ENCODE measurements at places on chromosomes 1 and 21.

DNA sequence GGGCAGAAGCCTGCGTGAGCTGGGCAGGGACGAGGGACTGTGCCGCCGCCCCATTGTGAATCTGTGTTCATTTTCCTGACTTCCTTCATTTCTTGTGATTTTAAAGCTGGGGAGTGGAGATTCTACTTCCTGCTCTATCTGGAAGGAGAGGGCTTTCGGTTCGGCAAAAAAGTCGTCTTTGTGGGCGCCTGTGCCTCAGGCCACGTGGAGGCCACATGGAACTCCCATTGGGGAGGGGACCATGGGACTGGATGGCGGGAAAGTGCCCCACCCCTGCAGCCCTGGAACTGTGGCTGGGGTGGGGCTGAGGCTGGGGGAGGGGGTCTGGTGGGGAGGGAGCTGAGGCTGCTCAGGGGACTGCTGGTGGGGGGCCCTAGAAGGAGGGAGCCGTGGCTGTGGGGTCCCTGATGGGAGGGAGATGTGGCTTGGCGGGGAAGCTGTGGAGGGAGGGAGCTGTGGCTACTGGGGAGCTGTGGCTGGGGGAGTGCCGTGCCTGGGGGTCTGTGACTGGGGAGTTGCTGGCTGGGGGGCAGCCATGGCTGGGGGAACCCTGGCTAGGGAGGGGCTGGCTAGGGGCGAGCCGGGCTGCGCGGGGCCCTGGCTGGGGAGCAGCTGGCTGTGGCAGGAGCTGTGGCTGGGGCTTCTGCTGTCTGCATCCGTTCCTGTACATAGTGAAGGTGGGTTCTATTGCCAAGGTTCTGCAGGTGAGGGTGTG lies 31.5 kb downstream of the COL18A1 start:
- DNase-seq, result no peak

DNA sequence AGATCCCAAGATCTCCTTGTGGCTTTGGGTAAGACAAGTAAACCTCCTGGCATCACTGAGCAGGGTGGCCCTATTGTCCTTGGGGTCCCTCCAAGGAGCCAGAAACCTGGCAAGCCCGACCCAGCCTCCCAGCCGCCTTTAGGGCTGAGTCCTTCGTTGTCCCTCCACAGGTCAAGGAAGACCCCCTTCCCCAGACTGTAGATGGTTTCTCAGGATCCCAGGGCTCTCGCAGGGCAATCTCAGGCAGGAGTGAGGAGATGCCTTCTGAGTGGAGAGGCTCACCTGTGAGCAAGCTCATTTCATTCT lies 71.6 kb upstream of the CSF3R start:
- no peak for DNase-seq

DNA sequence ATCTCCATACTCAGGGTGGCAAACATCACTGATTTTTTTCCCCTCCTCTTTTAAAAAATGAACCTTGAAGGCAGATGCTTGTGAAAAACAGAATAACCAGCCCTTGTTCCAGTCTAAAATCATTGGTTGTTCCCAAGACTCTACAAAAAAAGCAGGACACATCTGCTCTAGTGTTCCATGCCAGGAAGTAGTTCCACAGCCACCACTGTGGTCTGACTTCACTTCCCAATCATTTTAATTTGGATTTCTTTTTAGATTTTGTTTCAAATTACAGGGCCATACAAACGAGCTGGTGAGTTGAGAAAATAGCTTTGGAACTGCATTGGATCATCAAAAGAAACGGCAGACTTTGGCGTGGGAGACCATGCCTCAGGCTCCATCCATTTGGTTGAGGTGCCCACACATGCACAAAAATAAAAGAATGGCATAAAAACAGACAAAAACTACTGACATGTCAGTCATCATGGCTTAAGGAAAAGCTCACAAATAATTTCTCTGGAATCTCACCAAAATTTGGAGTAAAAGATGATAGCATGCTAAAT lies 210.0 kb downstream of the GABPA start:
- no peak for DNase-seq

GRCh38 chr1:31040038-31040437 lies 25.5 kb downstream of the PUM1 start:
- DNase-seq, result no peak

DNA sequence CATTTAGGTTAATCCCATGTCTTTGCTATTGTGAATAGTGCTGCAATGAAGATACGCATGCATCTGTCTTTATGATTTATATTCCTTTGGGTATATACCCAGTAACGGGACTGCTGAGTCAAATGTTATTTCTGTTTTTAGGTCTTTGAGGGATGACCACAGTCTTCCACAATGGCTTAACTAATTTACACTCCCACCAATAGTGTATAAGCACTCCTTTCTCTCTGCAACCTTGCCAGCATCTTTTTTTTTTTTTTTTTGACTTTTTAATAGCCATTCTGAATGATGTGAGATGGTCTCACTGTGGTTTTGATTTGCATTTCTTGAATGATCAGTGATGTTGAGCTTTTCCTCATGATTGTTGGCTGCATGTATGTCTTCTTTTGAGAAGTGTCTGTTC lies 33.5 kb downstream of the ASH1L start:
- DNase-seq, result no peak

DNA sequence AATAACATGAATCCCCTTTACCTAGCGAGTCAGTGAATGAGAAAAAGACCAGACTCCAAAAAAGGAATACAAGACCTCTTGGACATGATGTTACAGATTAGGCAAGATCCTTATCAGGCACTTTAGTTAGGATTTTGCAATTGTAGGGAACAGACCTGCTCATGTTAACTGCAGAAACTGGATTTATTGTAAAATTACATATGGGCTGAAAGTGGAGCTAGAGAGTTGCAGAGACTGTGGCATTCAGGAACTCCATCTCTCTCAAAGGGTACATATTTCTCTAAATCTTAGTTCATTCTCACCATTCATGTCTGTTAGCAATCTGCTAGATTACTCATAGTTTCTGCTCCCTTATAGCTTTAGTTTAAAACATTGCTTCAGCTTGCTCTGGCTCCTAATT lies 142.2 kb downstream of the PAPPA2 start:
- no peak for DNase-seq

- no peak for DNase-seq
These were observed 30.0 kb downstream of the ZNHIT6 start for GRCh38 chr1:85678193-85678592.

- DNase-seq, result no peak
These were observed 137.4 kb downstream of the FGGY start for GRCh38 chr1:59434336-59434735.

DNA sequence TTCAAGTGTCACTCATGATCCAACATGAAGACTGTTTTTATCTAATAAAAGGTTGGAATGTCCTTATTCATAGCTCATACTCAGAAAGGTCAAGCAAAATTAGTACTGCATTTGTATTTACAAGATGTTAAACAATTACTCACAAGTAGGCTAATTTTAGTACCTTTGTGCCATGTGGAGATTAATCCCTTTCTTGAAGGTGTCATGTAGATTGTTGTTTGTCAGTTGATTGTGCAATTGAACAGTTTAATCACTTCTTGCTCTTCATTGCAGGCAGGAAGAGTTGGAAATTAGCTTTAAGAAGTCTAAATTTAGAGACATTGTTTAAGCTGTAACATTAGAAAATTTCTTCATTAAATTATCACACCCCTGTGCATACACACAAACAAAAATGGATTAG lies 847.1 kb downstream of the KCNT2 start:
- no peak for DNase-seq

DNA sequence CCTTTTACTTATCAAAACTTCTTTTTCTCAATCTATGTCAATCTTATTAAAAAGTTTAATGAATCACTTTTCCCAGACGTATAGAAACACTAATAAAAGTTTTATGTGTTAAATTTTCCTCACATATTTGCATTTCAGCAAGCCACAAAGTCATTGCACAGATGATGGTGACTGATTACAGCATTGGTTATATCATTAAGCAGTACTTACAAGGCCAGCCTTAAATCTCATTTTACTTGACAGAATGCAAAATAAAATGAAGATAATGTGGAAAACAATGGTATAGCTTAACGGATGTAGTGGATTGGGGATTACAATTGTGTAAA lies 39.5 kb downstream of the TMEM200B start:
- DNase-seq, result no peak

GRCh38 chr1:18849261-18849711 lies 10.2 kb downstream of the TAS1R2 start:
- no peak for DNase-seq

DNA sequence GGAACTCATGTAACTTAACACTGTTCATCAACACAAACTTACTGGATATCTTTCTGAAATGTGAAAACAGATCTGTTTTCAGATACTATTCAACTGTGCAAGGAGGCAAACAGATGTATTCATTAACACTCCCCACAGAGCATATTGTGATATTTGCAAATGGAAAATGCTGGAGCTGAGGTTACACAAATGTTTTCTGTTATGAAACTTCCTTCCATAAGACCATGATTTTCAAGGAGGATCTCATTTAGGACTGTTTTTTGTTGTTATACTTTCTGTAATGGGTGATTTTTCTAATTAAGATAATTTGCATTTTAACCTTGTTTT lies 56.1 kb downstream of the GABPA start:
- DNase-seq, result no peak

GRCh38 chr1:100485855-100486258 lies 52.1 kb upstream of the GPR88 start:
- DNase-seq, result no peak

- DNase-seq, result no peak
These were observed 76.1 kb downstream of the OLFM3 start for GRCh38 chr1:101920577-101920976.

GRCh38 chr1:53585129-53585528 lies 125.9 kb downstream of the DMRTB1 start:
- DNase-seq, result peak; percentile 47

DNA sequence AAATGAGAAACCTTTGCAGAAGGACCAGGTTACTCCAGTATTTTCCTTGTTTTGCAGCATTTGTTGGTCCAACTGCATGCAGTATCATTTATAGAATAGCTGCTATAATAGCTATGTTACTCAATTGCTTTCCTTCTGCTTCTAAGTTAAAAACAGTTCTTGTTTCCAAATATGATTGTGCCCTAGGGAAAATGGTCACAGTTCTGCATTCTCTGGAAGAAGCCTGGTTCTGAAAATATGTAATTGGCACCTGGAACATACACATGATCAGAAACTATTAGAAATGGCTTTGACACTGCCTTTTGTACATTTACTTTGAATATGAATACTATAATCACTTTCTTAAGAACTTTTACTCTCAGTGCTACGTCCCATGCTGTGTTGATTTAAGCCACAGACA lies 33.6 kb downstream of the HENMT1 start:
- no peak for DNase-seq

- no peak for DNase-seq
These were observed 167.0 kb downstream of the ZC3H11B start for GRCh38 chr1:219445864-219446263.

- DNase-seq, result no peak
These were observed 37.2 kb upstream of the CRNN start for GRCh38 chr1:152451254-152451653.

- DNase-seq, result no peak
These were observed 13.5 kb downstream of the TNFRSF1B start for GRCh38 chr1:12180315-12180714.

- DNase-seq, result no peak
These were observed 19.0 kb upstream of the SLC6A9 start for GRCh38 chr1:44050261-44050660.

Measured in stimulated activated CD8-positive, alpha-beta memory T cell treated with anti-CD3 and anti-CD28 coated beads, Interleukin-15, amount 100 ng/mL, for 4 hours (primary cell).